HepG2 (cell line): ENCODE measurements at places on chromosomes 7 and 10. TPM values are rescaled to one million over a fixed set of nuclear protein-coding genes. Genes with fewer than 3 reads are reported as not detected.

GRCh38 chr10:86057708-86058107 lies 308.9 kb downstream of the GRID1 start:
- no peak for DNase-seq
- H3K27me3 ChIP-seq: peaks cover 2% of the 10 kb centered on the region; the same call in 1 of the 2 replicates
- no peaks in the 10 kb centered on the region for H3K4me1 ChIP-seq
- no peak overlapping the region for H3K27ac ChIP-seq

DNA sequence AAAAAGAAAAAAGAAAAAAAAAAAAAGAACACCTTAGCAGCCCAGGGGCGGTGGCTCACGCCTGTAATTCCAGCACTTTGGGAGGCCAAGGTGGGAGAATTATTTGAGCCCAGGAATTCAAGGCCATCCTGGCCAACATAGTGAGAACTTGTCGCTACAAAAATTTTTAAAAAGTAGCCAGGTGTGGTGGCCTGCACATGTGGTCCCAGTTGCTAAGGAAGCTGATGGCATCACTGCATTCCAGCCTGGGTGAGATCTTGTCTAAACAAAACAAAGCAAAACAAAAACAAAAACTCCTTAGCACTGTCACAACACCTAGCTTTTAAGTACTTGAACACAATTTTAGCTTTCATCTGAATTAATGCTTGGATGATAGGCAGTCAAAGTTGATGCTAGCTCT lies 86.3 kb upstream of the MKLN1 start:
- no peaks in the 10 kb centered on the region for H3K36me3 ChIP-seq
- H3K4me1 ChIP-seq: peaks cover 13% of the 10 kb centered on the region
- no peak overlapping the region for H3K27ac ChIP-seq

DNA sequence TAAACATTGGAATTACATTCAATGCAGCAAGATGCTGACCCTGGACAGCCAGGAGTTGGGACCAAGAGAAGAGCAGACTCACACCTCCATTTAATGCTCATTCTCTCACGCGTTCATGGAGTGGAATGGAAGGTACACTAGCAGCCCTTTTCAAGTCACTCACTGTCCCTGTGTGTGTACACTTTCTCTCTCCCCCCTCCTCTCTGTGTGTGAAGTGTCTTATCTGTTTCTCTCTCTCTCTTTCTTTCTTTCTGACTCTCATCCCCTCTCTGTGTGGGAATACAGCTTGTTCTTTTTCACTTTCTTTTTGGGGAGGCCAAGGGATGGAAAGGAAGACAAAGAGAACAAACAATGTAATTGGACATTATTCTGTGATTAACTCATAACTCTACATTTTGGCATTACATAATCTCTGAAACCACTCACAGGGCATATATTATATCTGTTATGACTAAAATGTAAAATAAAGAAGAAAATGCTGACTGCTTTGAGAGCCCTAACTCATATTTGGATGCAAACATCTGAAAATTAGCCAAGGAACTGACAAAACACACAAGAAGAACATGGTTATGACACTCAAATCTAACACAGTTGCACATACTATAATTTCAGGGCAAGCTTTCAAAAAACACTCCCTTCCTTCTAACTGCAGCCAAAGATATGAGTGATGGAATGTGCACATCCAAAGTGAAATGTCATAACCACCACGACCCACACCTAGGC lies 188.8 kb downstream of the PARD3 start:
- H3K4me1 ChIP-seq: peaks cover 40% of the 10 kb centered on the region
- H3K36me3 ChIP-seq: no peaks in the 10 kb centered on the region
- H3K4me3 ChIP-seq: no peak overlapping the region
- no peak for DNase-seq
- no peaks in the 10 kb centered on the region for H3K27me3 ChIP-seq

Gene AKR1D1
- 37.0 and 59.5 TPM in 2 replicates for total RNA-seq

DNA sequence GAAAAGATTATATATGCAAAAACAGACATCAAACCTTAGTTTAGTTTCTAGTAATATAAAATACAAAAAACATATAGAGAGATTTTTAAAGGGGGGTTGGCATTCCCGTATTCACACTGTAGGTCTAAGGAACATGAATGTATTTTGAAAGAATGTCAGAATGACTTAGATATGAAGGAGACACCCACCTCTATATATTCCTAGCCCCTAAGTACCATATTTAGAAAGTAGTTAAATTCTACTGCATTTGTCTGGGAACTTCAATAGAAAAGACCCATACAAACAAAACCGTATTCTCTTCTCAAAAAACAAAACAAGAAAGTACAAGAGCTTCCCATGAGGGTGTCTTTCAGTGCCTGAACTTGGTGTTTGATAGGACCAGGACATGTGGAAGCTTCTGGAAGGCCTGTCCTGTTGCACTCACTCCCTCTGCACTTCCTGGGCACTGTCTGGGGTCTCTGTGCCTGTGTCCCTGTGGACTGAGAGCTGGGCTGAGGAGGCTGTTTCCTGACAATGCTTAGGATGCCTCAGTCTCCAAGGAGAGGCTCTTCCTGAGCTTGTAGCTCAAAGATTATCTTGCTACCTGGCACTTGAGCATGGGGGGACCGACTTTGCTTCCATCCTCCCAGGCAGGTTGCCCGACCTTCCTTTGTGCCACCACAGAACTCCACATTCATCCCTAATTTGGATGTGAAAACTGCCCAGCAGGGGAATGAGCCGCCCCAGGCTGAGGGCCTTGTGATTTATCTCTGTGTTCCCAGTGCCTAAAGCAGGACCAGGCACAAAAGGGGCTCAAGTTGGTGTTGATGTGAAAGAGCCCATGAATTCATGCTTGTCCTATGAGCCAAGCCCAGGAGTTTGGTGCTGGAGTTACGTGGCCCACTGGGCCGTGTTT lies 44.4 kb upstream of the KLF6 start:
- peaks cover 74% of the 10 kb centered on the region for H3K4me1 ChIP-seq
- no peak for DNase-seq
- H3K27ac ChIP-seq: no peak overlapping the region
- H3K36me3 ChIP-seq: no peaks in the 10 kb centered on the region
- no peak overlapping the region for H3K4me3 ChIP-seq
- no peaks in the 10 kb centered on the region for H3K27me3 ChIP-seq

GRCh38 chr7:134420424-134421125 lies 38.3 kb downstream of the AKR1B1 start:
- DNase-seq: peak; percentile 61
- no peaks in the 10 kb centered on the region for H3K36me3 ChIP-seq
- H3K4me3 ChIP-seq: peak overlapping the region; percentile 13; the same call in 1 of the 2 replicates

Gene SPDYE1
- not detected in 2 replicates for total RNA-seq

DNA sequence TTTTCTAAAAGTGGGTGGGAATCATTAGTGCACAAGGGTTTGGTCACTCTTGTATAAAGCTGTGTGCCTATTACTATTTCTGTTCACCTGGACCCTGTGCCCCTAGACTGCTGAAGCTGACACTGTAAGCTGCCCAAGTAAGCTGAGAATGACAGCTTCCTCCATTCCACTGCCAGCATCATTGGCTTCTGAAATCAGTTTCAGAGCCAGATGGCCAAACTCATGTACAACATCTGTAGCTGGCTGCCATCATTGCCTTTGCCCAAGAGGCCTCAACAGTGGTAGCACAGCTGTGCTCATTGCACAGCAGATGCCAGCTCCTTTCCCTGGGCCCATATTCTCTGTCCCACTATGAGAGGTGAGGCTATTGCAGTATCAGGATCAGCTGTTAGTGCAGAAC lies 165.7 kb downstream of the CPEB3 start:
- no peaks in the 10 kb centered on the region for H3K36me3 ChIP-seq
- H3K27ac ChIP-seq: peak overlapping the region; percentile 92
- no peak for DNase-seq
- H3K4me3 ChIP-seq: no peak overlapping the region
- no peaks in the 10 kb centered on the region for H3K27me3 ChIP-seq
- peaks cover 74% of the 10 kb centered on the region for H3K4me1 ChIP-seq

DNA sequence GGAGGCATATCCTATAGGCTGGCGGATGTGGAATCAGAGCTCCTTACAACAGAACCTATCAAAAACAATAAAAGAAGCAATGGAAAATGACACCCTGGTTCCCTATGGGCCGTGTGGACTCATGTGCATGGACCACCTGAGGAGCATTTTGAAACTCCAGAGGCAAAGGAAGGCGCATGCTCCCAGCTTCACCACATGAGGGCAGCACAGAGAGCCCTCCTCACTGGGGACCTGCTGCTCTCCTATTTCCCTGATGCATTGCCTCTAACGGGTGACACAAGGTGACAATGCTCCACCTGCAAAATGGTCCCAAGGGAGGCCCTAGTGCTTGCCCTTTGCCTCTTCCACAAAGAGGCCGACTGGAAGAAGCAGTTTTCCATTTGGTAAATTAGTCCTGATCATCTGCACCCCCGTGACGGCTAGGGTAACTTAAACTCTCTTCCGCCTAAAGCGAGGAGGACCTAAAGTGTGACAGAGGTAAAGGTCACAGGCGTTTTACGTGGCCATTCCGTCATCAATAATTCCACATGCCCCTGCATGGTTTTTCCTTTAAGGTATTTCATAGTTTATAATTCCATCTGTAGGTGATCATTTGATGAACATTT lies 67.7 kb downstream of the GPAM start:
- H3K4me1 ChIP-seq: no peaks in the 10 kb centered on the region
- no peak overlapping the region for H3K27ac ChIP-seq
- H3K4me3 ChIP-seq: no peak overlapping the region
- no peaks in the 10 kb centered on the region for H3K36me3 ChIP-seq
- H3K27me3 ChIP-seq: no peaks in the 10 kb centered on the region
- DNase-seq: peak; percentile 55

Gene VSTM2A
- not detected in 2 replicates for total RNA-seq

GRCh38 chr10:100153239-100153825 lies 32.5 kb downstream of the ERLIN1 start:
- H3K27ac ChIP-seq: no peak overlapping the region
- H3K27me3 ChIP-seq: no peaks in the 10 kb centered on the region; the same call in 1 of the 2 replicates
- H3K4me3 ChIP-seq: no peak overlapping the region
- H3K36me3 ChIP-seq: peaks cover 76% of the 10 kb centered on the region
- no peak for DNase-seq
- H3K4me1 ChIP-seq: peaks cover under 1% of the 10 kb centered on the region; the same call in 1 of the 2 replicates

GRCh38 chr7:145511004-145511403 lies 605.6 kb upstream of the CNTNAP2 start:
- no peak overlapping the region for H3K4me3 ChIP-seq
- no peaks in the 10 kb centered on the region for H3K27me3 ChIP-seq
- no peak for DNase-seq
- H3K4me1 ChIP-seq: no peaks in the 10 kb centered on the region

GRCh38 chr10:1732564-1732996 lies 4.7 kb downstream of the ADARB2 start:
- H3K27ac ChIP-seq: no peak overlapping the region
- no peaks in the 10 kb centered on the region for H3K4me1 ChIP-seq
- DNase-seq: no peak
- peaks cover 45% of the 10 kb centered on the region for H3K27me3 ChIP-seq
- no peak overlapping the region for H3K4me3 ChIP-seq

DNA sequence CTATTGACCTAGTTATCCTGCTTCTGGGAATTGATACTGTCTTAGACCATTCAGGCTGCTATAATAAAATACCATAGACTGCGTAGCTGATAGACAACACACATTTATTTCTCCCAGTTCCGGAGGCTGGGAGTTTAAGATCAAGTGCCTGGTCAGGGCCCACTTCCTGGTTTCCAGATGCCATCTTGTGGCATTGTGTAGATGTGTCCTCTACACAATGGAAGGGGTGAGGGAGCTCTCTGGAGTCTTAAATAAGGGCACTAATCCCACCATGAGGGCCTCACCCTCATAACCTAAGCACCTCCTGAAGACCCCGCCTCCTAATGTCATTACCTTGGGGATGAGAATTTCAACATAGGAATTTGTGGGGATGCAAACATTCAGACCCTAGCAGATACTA lies 62.4 kb downstream of the SLC35B4 start:
- no peaks in the 10 kb centered on the region for H3K36me3 ChIP-seq
- H3K27ac ChIP-seq: no peak overlapping the region
- H3K27me3 ChIP-seq: no peaks in the 10 kb centered on the region
- H3K4me1 ChIP-seq: no peaks in the 10 kb centered on the region
- DNase-seq: no peak

DNA sequence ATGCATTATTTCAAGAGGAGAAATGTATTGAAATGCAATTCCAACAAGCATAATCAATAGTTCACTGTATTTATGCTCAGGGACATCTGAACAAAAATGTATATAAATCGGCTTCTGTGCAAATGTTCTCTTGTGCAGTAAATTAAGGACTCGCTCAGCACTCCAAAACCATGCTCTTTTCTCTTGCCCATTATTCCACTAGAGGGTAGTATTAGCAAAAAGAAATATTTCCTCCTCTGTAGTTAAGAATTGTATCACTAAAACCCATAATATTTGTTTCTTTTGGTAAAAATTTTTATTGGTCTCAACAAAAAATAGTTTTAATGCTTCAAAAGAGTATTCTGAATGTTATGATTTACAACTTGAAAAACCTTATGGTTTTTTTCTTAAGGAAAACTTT lies 803.1 kb downstream of the PCDH15 start:
- H3K36me3 ChIP-seq: no peaks in the 10 kb centered on the region
- peak; percentile 5 for DNase-seq
- H3K4me3 ChIP-seq: no peak overlapping the region
- no peaks in the 10 kb centered on the region for H3K4me1 ChIP-seq
- H3K27ac ChIP-seq: no peak overlapping the region
- no peaks in the 10 kb centered on the region for H3K27me3 ChIP-seq

- no peaks in the 10 kb centered on the region for H3K36me3 ChIP-seq
- H3K4me3 ChIP-seq: no peak overlapping the region
- no peak overlapping the region for H3K27ac ChIP-seq
- peaks cover 14% of the 10 kb centered on the region for H3K4me1 ChIP-seq
Measured at GRCh38 chr7:55723621-55723941, 139.0 kb downstream of the SEPTIN14 start.

Gene MBL2
- total RNA-seq: 9.2 and 9.6 TPM in 2 replicates

DNA sequence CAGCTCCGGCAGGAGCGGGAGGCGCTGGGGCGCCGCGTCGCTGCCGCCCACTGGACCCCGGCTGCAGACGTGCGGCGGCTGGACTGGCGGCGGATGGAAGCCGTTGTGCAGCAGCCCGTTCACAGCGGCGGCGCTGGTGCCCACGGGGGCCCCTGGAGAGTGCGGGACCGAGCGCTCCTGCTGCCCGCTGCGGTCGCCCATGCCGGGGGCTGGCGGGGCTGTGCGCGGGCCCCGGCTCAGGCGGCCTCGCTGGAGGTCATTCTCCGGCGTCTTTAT lies 413 bp downstream of the PANK1 start:
- no peaks in the 10 kb centered on the region; the same call in 2 of the 3 replicates for H3K36me3 ChIP-seq
- peaks cover 52% of the 10 kb centered on the region for H3K4me1 ChIP-seq
- H3K4me3 ChIP-seq: peak overlapping the region; percentile 94
- no peak for DNase-seq
- peak overlapping the region; percentile 99 for H3K27ac ChIP-seq

GRCh38 chr10:59644841-59645240 lies 64.8 kb downstream of the SLC16A9 start:
- no peak for DNase-seq
- H3K27ac ChIP-seq: no peak overlapping the region
- H3K27me3 ChIP-seq: no peaks in the 10 kb centered on the region

Gene ORAI2
- total RNA-seq: 6.0 and 6.1 TPM in 2 replicates
